Stimulated activated CD8-positive, alpha-beta memory T cell treated with anti-CD3 and anti-CD28 coated beads, Interleukin-7, amount 100 ng/mL, for 1 hour (primary cell): ENCODE measurements at places on chromosomes 3 and 15.

- no peak for DNase-seq
Observed at GRCh38 chr3:127834771-127835170, 12.5 kb upstream of the MGLL start.

DNA sequence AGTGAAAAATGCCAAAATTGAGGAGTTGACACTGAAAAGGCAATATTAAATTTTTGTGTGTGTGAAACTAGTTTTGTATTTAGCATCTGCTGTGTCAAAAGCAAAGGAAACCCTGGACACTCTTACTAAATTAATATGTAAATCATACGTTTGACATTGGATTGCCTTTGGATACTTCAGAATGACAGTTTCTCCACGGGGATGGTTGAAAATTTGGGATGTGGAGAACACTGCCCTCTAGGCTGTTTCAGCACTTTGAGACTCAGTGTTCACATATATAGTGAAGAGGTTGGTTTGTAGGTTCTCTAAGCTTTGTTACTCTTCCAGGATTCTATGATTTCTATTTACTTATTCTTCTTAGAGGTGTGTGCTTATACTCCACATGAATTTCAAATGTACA, 3.0 kb downstream of the ROBO2 start:
- no peak for DNase-seq

- DNase-seq, result no peak
Observed at GRCh38 chr3:16423298-16423697, 90.2 kb downstream of the RFTN1 start.

DNA sequence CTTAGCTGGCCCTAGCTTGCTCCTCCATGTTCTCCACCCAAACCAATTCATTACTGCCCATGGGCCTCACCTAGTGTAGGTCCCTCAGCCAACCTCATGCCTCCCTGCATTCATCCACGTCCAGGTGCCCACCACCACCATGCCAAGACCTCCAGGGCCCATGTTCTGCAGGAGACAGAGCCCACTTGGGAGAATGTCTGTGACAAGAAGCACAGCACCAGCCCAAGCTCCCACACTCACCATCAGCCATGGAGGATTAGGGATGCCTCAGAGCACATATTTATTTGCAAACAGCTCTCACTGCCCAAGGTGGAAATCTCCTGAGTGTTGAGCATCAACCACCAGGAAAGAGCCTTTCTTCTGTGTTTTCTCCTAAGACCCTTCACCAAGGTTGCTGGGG, 43.4 kb upstream of the ACAN start:
- no peak for DNase-seq
